ENCODE measurements at places on chromosomes 4 and X.

- no peaks in the 10 kb centered on the region for H3K27me3 ChIP-seq
- H3K4me3 ChIP-seq = no peak overlapping the region
- DNase-seq = no peak
- no peaks in the 10 kb centered on the region for H3K4me1 ChIP-seq
- no peaks in the 10 kb centered on the region for H3K36me3 ChIP-seq
These were observed 135.4 kb downstream of the GUCY2F start for GRCh38 chrX:109346491-109346890.

- H3K4me3 ChIP-seq = no peak overlapping the region
- no peaks in the 10 kb centered on the region for H3K4me1 ChIP-seq
- H3K27me3 ChIP-seq = no peaks in the 10 kb centered on the region
These were observed 288.8 kb downstream of the GRIA2 start for GRCh38 chr4:157509341-157509740.

DNA sequence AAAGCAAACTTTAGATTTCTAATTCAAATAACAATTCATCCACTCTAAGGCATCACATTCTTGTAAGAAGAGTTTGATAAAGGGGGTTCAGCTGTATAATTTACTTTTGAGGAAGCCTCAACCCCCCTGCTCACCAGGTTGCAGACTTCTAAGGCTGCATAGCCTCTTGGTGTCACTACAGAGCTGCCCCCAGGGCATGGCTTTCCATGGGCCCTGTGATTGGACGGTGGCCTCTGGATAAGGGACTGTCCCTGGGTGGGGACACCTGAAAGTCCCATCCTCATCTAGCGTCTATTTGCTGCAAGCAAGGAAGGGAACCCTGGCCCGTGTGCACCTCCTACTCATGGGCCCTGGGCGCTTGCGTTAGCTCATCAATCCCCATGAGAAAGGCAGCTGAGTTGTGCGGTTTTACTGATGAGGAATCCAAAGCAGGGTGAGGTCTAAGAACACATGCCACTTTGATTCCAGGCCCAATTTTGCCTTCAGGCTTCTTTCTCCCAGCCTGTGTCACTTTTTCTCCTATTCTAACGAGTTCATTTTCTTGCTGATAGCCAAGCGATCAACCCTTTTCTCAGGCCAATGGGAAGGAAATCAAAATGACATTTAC is 51.8 kb downstream of the SCML1 start:
- H3K4me1 ChIP-seq = peaks cover 15% of the 10 kb centered on the region
- H3K27ac ChIP-seq = no peak overlapping the region
- no peak overlapping the region for H3K4me3 ChIP-seq
- H3K36me3 ChIP-seq = no peaks in the 10 kb centered on the region
- no peak for DNase-seq

DNA sequence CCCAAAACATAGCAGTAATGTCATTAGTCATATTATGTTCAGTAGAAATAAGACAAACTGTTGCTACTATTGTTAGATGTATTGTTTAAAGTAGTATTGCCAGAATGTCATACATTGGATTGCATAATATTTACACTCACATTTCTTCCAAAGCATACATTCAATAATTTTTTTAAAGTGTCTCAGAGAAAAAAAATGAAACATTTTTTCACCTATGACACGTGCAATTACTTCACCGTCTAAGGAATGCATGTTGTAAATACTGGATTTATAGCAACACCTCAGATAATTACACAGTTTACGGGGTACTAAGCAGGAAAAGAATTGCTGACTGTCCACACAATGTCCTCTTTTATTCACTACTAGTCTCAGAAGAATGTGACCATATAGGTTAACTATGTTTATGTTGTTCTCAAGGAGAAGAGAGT is 162.1 kb downstream of the PCDH18 start:
- no peak overlapping the region for H3K27ac ChIP-seq
- no peaks in the 10 kb centered on the region for H3K36me3 ChIP-seq
- DNase-seq = no peak
- H3K27me3 ChIP-seq = no peaks in the 10 kb centered on the region

- DNase-seq = no peak
- H3K27me3 ChIP-seq = peaks cover 52% of the 10 kb centered on the region
- no peak overlapping the region for H3K4me3 ChIP-seq
- H3K4me1 ChIP-seq = peaks cover 4% of the 10 kb centered on the region
- no peak overlapping the region for H3K27ac ChIP-seq
- no peaks in the 10 kb centered on the region for H3K36me3 ChIP-seq
These were observed 1.6 kb upstream of the CLCN4 start for GRCh38 chrX:10155137-10155536.

GRCh38 chrX:69543572-69543971 is 39.4 kb downstream of the NALF2 start:
- H3K4me1 ChIP-seq = peaks cover 16% of the 10 kb centered on the region
- peaks cover under 1% of the 10 kb centered on the region for H3K27me3 ChIP-seq
- no peak overlapping the region for H3K4me3 ChIP-seq

DNA sequence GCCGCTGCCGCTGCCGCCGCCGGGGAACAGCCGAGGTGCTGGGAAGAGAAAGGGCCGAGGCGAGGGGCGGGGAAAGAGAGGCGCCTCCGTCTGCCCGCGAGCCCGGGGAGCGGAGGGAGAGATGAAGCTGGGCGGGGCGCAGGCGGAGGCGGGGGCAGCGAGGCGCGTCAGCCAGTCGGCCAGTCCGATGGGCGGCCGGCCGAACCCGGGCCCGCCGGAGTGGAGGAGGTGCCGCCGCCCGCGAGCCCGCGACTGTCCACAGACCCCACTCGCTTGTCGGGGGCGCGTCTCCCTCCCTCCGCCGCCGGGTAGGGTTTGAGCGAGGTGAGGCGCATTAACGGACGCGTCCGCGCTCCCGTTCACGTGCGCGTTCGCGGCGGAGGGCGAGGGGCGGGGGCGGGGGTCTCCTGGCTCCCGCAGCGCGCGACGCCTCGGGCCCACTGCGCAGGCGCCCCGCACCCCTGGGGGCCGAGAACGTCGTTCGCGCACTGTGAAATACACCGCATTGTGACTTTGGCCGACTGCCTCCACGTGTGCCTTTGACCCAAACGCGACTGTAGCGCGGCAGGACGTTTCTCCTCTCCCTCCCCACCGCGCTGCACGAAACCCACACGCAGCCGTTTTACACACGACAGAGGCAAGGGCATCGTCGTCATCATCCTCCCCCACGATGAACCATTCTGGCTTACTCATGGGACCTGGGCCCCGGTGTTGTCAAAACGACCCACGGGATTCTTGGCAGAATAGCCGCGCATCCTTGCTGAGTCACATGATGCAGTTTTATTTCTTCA is at the start of gene NUDT11:
Gene NUDT11, minus strand, starts transcription at position 92 of the 791 bp plus-strand sequence. CDS start 148 bp downstream, outside the sequence.
- peaks cover 33% of the 10 kb centered on the region for H3K27me3 ChIP-seq
- peak; percentile 61 for DNase-seq
- H3K27ac ChIP-seq = no peak within 1 kb of the TSS
- H3K36me3 ChIP-seq = no peaks in the 10 kb centered on the region
- peak within 1 kb of the TSS; percentile 77 for H3K4me3 ChIP-seq

GRCh38 chr4:185792384-185793115 is 19.4 kb downstream of the SORBS2 start:
- H3K27me3 ChIP-seq = no peaks in the 10 kb centered on the region
- H3K4me3 ChIP-seq = no peak overlapping the region
- no peak overlapping the region for H3K27ac ChIP-seq
- H3K4me1 ChIP-seq = no peaks in the 10 kb centered on the region
- no peaks in the 10 kb centered on the region for H3K36me3 ChIP-seq

GRCh38 chr4:36823199-36823967 is 421.2 kb upstream of the NWD2 start:
- H3K36me3 ChIP-seq = no peaks in the 10 kb centered on the region
- H3K4me3 ChIP-seq = no peak overlapping the region
- no peak for DNase-seq
- no peak overlapping the region for H3K27ac ChIP-seq
- no peaks in the 10 kb centered on the region for H3K4me1 ChIP-seq
- H3K27me3 ChIP-seq = no peaks in the 10 kb centered on the region

DNA sequence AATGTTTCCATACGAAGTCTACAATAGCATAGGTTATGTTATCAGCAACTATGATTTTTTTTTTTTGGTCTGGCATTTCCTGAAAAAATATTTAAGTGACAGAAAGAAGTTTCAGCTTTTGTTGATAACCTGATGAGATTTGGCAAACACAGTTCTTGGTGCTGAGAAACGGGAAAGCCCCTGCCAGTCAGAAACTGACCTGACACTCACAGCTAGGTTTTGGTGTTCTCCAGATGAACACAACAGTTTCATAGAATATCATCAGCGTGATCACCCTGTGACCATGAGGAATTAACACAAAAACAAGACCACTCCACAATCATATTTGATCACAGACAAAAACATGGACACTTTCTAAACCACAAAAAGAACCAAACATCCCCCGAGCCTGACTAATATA is 152.5 kb upstream of the DCAF8L1 start:
- no peaks in the 10 kb centered on the region for H3K4me1 ChIP-seq
- no peak for DNase-seq
- no peak overlapping the region for H3K4me3 ChIP-seq
- H3K27me3 ChIP-seq = no peaks in the 10 kb centered on the region

DNA sequence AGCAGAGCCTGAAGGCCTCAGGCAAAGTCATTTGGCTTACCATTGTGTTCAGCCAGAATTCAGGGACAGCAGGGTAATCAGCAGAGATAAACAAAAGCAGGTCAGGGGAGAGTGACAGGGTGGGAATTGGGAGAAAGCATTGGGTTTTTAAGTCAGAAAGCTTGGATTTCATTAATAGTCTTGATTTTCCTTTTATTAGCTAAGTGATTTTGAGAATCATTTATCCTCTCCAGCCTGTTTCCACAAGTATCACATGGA is 410.1 kb downstream of the HNRNPD start:
- DNase-seq = no peak
- peaks cover 9% of the 10 kb centered on the region for H3K4me1 ChIP-seq
- no peak overlapping the region for H3K4me3 ChIP-seq
- H3K36me3 ChIP-seq = no peaks in the 10 kb centered on the region
- no peaks in the 10 kb centered on the region for H3K27me3 ChIP-seq
- no peak overlapping the region for H3K27ac ChIP-seq

GRCh38 chr4:7420661-7421040 is 14.1 kb downstream of the PSAPL1 start:
- no peak overlapping the region for H3K27ac ChIP-seq
- no peak overlapping the region for H3K4me3 ChIP-seq
- H3K4me1 ChIP-seq = no peaks in the 10 kb centered on the region

GRCh38 chr4:3261411-3262207 is 12.7 kb downstream of the MSANTD1 start:
- H3K27me3 ChIP-seq = no peaks in the 10 kb centered on the region
- DNase-seq = no peak

- no peak overlapping the region for H3K4me3 ChIP-seq
- DNase-seq = no peak
- no peaks in the 10 kb centered on the region for H3K4me1 ChIP-seq
- no peaks in the 10 kb centered on the region for H3K27me3 ChIP-seq
- no peak overlapping the region for H3K27ac ChIP-seq
- no peaks in the 10 kb centered on the region for H3K36me3 ChIP-seq
These were observed 99.6 kb upstream of the SORBS2 start for GRCh38 chr4:185911556-185912064.

DNA sequence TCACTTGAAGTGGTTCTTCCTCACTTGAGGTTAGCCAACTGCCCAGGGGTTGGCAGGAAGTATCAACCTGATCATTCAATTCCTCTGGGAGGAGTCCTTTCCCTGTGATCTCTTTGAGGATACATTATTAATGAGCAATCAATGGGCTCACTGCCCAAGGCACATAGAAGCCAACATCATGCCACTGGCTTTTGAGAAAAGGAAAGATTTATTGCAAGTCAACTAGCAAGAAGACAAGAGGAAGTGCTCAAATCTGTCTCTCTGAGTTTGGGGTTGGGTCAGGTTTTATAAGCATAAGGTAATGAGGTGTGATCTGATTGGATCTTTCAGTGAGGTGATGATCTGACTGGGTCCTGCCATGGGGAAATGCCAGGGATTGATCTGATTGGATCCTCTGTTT is 39.6 kb downstream of the FGFBP1 start:
- no peak for DNase-seq
- no peak overlapping the region for H3K4me3 ChIP-seq
- peaks cover 38% of the 10 kb centered on the region for H3K27me3 ChIP-seq
- H3K36me3 ChIP-seq = no peaks in the 10 kb centered on the region
- H3K27ac ChIP-seq = no peak overlapping the region
- H3K4me1 ChIP-seq = no peaks in the 10 kb centered on the region

GRCh38 chr4:107552306-107552705 is 167.7 kb downstream of the PAPSS1 start:
- H3K4me3 ChIP-seq = no peak overlapping the region
- DNase-seq = no peak
- H3K27ac ChIP-seq = no peak overlapping the region

DNA sequence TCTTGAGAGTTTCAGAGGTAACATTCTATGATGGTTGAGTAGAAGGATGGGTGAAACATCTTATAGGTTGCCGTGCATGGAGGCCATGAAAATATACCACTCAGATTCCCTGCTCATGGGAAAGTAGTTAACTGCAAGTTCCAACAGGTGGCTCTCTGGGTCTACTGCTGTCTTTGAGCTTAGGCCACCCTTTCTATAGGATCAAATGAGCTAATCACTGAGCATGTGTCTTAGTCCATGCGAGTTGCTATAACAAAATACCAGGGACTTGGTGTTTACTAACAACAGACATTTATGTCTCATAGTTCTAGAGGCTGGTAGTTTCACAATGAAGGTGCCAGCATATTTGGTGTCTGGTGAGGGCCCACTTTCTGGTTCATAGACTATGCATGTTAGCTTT is 144.8 kb upstream of the UNC5C start:
- H3K27ac ChIP-seq = no peak overlapping the region
- H3K36me3 ChIP-seq = no peaks in the 10 kb centered on the region
- H3K4me1 ChIP-seq = no peaks in the 10 kb centered on the region
- no peaks in the 10 kb centered on the region for H3K27me3 ChIP-seq
- no peak overlapping the region for H3K4me3 ChIP-seq
- DNase-seq = no peak

DNA sequence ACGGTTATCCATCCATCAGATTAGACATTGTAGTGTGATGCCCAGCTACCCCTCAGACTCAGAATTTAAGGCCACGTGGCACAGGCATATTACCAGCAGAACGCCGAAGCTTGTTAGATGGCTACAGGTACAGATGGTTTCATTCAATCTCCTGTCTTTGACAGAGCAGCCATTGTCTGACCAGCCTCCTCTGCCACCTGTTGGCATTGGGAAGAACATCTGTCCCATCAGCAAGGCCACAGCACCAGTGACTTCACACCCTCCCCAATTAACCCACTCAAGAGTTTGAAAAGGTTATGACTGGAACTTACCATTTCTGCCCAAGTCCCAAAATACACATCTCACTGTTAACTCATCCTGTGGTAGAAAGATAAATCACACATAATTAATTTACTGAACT is 22.0 kb upstream of the PHKA2 start:
- H3K27me3 ChIP-seq = no peaks in the 10 kb centered on the region
- no peaks in the 10 kb centered on the region for H3K36me3 ChIP-seq
- peak; percentile 20 for DNase-seq
- no peaks in the 10 kb centered on the region for H3K4me1 ChIP-seq
- no peak overlapping the region for H3K4me3 ChIP-seq

- H3K4me1 ChIP-seq = no peaks in the 10 kb centered on the region
- no peak overlapping the region for H3K4me3 ChIP-seq
- H3K27ac ChIP-seq = peak overlapping the region; percentile 29
- DNase-seq = no peak
- peaks cover 64% of the 10 kb centered on the region for H3K36me3 ChIP-seq
- no peaks in the 10 kb centered on the region for H3K27me3 ChIP-seq
These were observed 52.1 kb downstream of the NELFA start for GRCh38 chr4:1956631-1957030.

Data from activated naive CD4-positive, alpha-beta T cell treated with anti-CD3 and anti-CD28 coated beads, Interleukin-2, amount 10 ng/mL, durations not matched to agents 7 days and 5 days (primary cell).